CD4-positive, alpha-beta T cell treated with Interleukin-15 for 1 hour (primary cell): ENCODE measurements at places on chromosomes 5 and 9.

GRCh38 chr5:159286420-159287035, 23.4 kb downstream of the UBLCP1 start:
- no peak for DNase-seq

GRCh38 chr9:136231478-136232297, 13.9 kb downstream of the QSOX2 start:
- peak; percentile 45 for DNase-seq

GRCh38 chr5:143207058-143207457, 196.4 kb downstream of the NR3C1 start:
- DNase-seq: no peak

- DNase-seq: no peak
Observed at GRCh38 chr9:22148528-22148875, 139.4 kb upstream of the CDKN2B start.

- no peak for DNase-seq
Observed at GRCh38 chr9:38127271-38127839, 58.3 kb upstream of the SHB start.

- DNase-seq: no peak
Observed at GRCh38 chr5:17398431-17398830, 99.6 kb upstream of the TAF11L2 start.

DNA sequence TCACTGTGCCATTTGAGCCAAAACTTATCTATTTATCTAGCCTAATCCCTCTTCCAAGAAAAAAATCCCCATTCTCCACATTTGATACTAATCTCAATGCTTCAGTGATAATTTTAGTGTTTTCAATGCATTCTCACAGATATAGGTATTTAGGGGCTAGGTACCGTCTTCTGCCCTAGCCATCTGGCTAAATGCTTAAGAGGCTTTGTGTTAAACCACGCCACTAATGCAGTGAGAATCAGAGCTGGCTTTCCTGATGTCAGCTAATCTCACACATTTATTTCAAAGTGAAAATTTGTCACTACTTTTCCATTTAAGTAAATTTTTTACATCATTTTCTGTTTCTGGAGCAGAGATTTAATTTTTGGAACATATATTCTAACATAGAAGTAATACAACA, 479.7 kb downstream of the MAN2A1 start:
- no peak for DNase-seq
